Activated T-cell treated with anti-CD3 and anti-CD28 coated beads for 48 hours (primary cell): ENCODE measurements at places on chromosomes 4 and X.

- no peak for DNase-seq
Observed at GRCh38 chr4:138334346-138335016, 92.3 kb upstream of the SLC7A11 start.

DNA sequence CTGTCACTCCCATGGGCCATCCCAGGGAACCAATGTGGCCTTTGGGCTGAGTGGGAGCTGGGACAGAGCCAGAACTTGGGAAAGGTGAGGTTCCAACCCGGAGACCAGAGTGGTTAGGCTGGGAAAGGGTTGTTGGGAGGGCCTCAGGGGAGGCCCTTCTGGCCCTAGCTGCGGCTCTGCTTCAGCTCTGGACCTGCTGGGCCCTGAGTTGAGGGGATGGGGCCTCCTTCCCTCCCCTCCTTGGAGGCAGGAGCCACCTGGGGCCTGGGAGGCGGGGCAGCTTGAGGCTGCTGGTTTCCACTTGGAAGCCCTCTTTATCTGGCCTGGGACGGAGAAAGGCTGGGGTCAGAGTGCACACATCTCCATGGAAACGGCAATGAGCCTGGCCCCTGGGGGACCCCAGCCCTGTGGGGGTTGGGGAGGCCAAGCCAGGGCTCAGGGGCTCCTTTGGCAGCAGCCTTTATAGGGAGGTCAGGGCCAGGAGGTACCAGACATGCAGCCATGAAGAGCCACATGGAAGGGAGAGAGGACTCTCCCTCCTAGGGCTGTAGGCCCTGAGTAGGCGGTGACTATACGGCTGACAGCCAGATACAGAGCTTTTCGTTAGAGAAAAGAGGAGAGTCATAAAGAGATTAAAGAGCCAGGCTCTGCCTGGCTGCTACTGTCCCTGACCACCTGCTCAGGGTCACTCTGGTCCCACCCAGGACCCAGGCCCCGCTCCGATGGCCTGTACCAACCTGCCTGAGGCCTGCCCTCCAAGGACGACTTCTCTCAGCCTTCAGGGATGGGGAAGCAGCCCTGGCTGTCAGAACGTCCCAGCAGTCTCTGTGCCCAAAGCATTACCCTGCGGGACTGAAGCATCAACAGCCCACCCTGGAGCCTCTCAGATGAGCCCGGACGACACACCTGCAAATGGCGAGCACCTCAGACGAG, 6.9 kb upstream of the NSD2 start:
- DNase-seq = no peak

GRCh38 chrX:150762258-150763165, 69.3 kb downstream of the MTMR1 start:
- no peak for DNase-seq

GRCh38 chr4:107993969-107994368, 4.3 kb downstream of the HADH start:
- DNase-seq = no peak

DNA sequence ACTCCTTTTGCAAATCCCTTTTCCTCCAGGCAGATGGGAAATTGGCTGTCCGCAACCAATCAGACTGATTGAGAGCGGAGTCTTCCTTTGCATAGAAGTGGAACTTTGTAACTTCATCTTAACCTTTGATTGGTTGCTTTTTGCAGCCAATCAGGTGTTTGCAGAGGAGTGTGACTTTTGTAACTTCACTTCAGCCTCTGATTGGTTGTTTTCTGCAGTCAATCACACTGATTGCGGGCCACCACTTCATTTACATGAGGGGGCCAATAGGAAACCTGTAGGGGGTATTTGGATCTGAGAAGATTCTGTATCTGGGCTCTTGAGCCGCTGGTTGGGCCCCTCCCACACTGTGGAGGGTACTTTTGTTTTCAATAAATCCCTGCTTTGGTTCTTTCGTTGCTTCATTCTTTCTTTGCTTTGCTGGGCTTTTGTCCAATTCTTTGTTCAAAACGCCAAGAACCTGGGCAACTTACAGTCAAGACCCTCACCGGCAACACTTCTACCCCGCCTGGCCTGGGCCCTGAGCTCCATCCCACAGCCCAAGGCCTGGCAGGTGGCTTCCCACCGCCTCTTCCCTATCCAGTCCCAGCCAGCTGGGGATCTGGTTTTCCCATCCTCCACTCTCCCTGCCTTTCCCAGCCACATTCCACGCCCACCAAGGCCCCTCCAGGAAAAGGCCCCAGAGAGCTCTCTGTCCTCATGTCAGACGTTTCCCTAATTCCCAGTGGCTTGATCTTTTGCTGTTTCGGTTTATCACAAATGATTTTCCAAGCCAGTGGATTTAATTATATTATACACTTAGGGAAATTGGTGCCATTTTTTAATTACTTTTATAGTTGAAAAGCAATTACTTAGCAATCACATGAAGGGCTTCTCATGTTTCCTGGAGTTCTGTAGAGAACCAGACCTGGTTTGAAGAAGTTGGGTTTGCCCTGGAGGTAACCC, 110.2 kb upstream of the STX18 start:
- DNase-seq = no peak

- no peak for DNase-seq
Observed at GRCh38 chr4:42282081-42282901, 115.0 kb upstream of the SHISA3 start.

GRCh38 chr4:56668267-56668666, 12.8 kb downstream of the HOPX start:
- DNase-seq = no peak
